Activated CD8-positive, alpha-beta memory T cell treated with anti-CD3 and anti-CD28 coated beads, Interleukin-2, amount 50 U/mL, for 4 hours (primary cell): ENCODE measurements at places on chromosomes 1 and 21.

DNA sequence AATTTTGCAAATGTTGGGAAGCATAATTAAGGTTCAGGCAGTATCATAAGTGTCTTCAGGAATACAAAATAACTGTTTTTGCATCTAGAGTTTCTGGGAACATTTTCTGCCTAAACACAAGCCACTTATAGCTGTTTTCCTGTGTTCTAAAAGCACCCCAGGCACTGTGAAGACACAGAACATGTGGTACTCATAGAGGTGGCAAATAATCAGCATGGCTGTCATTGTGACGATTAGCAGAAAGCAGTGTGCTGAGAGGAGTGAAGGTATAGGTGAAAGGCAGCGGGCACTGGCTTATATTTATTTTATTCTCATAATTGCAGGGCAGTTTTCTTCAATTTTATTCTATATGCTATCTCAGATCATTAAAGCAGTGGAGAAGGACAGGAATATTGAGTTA, 119.6 kb downstream of the LRRC53 start:
- DNase-seq, result no peak

GRCh38 chr1:66402194-66402593, 131.8 kb upstream of the SGIP1 start:
- DNase-seq, result no peak

- no peak for DNase-seq
Observed at GRCh38 chr1:220149742-220150141, 55.8 kb downstream of the IARS2 start.

DNA sequence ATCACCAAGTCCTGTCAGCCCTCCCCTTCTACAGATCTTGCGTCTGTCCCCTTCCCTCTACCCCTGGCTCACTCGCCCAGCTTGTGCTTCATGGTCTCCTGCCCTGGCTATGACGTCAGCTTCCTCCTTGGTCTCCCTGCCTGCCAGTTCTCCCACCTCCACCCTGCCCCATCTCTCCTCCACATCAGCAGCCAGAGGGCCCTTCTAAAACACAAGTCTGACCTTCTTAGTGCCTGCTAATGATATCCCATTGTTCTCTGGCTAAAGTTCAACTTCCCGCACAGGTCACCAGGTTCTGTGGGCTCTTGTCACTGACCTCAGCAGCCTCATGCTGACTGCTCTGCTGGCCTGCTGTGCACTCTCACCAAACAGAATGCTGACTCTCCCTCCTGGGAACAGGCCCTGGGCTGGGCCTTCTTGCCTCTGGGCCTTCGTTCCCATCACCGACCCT, 24.7 kb upstream of the MYCL start:
- no peak for DNase-seq

- DNase-seq, result no peak
Observed at GRCh38 chr1:11158720-11159321, 30.3 kb upstream of the ANGPTL7 start.

DNA sequence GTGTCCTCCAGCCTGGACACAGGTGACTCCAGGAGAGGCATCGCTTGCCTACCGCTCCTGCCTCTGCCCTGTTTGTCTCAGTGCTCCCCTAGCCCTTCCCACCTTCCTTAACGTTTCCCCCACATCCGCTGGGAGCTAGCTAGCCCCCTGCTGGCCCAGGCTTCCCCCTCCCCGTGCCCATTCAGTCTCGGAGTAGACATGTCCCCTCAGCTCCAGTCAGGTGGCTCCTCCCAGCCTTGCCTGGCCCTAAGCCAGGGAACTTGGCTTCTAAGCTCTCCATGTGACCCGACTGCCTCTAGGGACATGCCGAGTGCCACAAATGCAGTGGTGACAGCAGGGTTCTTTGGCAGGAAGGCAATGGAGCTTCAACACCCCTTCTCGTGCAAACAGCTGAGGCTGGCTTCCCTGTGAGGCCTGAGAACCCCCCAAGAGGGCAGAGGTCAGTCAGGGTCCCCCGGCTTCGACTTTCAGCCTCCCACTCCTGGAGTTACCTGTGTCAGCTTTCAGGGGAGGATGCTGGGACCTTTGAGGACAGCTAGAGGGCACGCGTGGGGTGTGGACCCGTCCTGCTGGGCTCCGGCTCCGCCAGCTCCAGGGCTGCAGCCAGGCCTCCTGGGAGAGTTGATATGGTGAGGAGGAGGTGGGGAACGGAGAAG, 16.2 kb downstream of the DRAXIN start:
- DNase-seq, result no peak

DNA sequence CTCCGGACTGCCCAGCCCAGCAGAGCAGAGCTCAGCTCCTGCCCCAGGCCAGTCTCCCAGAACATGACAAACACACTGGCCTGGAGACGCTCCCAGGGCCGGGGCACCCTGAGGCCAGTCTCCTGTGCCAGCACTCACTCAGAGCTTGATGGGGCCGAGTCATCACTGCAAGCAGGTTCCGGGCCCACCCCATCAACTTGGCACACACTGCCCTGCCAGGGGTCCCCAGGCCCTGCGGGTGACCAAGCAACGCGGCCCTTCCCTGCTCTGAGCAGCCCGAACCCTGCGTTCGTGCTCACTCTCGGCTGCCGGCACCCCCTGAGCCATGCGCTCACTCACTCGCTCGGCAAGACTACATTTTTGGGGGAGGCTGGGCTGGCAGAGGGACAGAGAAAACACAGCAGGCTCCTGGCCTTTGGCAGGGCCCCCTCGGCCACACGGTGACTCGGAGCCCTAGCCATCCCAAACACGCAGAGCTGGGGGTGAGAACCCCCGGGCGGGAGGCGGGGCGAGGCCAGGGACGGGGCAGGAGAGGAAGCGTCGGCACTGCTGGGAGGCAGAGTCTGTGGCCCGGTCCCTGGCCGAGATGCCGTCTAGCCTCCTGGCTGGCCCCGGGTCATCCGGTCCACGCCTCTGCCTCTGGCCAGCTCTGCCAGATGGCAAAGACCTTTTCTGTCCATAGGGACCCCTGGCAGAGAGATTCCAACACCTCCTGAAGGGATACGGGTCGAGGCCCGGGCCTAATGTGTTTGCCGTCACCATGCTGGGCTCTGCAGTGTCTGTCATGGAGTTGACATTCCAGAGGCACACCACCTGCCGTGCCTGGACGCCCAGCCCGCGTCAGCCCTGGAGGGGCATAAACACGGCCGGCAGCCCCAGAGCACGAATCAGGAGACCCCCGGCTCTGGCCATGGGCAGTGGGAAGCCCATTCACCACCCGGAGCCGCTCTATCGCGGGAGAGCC, 68.0 kb downstream of the MEGF6 start:
- no peak for DNase-seq

- DNase-seq, result no peak
Observed at GRCh38 chr1:114250683-114251572, 97.3 kb upstream of the SYT6 start.

- no peak for DNase-seq
Observed at GRCh38 chr1:4622821-4623220, 31.6 kb upstream of the AJAP1 start.

- DNase-seq, result no peak
Observed at GRCh38 chr1:173479649-173480048, 2.5 kb downstream of the PRDX6 start.

DNA sequence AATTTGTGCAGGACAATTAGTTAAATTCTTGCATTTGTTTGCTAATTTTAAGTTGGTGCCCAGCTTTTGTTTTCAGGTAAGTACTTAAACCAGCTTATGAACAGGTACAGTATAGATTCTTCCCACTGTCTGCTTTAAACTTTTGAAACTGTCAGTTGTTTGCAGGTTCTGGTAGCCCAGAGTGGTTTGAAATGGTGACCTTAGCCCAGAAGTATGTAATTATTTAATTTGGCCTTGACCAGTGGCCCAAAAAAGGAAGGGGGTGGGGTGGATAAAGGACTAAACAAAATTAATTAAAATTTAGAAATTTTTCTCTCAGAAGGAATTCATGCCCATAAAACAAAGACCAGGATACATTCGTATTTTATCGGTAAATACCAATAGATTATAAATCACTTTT, 69.0 kb downstream of the PTBP2 start:
- DNase-seq, result no peak

DNA sequence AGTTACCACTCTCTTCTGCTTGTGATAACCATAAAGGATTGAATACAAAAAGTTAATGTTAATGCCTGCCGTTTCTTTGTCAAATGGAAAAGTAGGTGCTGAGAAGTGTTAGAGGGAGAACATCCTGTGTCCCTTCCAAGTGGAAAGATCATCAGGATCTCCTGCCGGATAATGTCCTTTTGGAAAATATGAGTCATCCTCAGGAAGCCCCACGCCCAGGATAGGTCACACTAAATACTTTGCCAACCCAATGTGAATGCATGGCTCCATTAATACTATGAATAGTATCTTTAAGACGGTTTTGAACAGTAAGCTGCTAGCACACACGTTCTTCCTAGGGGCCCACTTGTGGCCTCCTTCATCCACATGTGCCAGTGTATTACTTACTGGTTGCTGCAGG, 279.5 kb downstream of the ZNF326 start:
- no peak for DNase-seq

DNA sequence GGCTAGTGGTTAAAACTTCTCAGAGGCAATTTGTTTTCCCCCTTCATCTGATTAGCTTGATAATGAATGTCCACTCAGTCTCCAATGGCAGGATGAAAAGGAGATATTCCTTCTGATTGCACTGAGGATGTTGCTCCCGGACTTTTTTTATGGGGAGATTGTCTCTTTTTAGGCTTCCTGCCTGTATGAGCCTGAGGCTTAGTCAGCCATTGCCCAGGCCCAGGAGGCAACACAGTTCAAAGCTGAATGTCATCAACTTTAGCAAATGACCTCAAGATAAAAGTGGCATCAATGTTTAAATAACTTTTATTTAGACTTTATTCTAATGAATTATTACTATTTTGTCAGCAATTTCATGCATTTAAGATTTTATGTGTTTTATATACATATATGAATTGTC, 162.9 kb upstream of the PTBP2 start:
- DNase-seq, result no peak

DNA sequence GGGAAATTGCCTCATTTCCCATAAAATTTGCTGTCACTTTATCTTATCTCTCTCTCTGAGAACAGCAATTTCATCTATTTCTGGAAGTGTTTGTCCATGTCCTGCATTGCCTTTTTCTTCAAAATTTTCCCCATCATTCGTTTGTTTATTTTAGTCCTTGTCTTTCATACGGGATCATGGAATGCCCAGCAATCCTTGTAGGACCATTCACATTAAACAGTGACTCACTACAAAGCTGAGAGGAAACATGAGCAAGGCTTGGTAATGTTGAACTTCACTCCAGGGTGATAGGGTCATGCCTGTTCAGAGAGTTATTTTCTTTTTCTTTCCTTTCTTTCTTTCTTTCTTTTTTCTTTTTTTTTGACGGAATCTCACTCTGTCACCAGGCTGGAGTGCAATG, 32.2 kb upstream of the HNRNPU start:
- no peak for DNase-seq

DNA sequence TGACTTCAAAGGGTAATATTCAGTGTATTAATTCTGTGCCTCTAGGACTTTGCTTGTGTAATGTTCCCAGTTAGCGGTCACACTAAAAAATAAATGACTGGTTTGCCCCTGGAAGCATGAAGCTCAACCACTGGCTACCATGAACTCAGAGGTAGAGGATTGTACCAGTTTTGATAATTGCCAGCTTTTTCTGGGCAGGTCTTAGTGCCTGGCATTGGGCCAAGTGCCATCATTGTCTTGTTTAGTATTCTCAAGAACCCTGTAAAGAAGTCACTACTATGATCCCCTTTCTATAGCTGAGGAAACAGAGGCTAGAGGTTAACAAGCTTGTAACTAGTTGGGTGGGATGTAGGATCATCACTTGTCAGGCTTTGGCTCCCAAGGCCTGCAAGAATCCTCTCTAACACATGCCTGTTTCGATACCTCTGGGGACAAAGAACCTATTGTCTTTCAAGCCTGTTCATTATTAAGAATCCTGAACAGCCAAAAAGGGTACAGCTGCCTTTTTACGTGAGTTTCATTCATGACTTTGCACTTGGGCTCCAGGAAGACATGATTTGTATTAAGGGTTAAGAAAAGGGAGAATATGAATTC, 121.9 kb upstream of the JUN start:
- DNase-seq, result no peak

DNA sequence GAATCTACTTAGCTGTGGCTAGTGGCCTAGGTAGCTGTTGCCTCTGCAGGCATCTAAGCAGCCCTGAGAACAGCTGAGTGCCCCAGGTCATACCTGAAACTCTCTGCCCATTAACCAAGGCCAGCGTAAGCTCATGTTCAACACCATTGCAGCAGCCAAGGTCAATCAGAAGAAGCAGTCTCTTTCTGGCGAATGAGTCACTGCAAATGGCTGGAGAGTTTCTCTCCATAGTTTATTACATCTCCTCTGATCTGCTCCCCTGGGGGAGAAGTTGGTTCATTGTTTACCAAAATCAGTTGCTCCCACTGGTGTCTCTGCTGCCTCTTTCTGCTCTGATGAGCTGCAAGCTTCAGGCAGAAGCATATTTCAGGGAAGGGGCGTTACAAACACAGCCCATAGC, 6.9 kb upstream of the BCL9 start:
- DNase-seq, result no peak

DNA sequence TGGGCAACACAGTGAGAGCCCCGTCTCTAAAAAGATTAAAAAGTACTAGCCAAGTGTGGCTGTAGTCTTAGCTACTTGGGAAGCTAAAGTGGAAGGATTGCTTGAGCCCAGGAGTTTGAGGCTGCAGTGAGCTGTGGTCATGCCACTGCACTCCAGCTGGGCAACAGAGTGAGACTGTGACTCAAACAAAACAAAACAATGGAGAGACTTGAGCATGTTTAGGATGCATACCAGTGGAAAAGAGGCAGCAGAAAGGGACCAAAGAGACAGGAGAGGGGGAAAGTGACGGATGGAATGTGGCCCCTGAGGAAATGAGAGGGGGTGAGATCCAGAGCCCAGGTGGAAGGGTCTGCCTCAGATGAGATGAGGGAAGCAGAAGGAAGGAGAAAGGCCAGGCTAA, 358.9 kb downstream of the RPS6KC1 start:
- no peak for DNase-seq

DNA sequence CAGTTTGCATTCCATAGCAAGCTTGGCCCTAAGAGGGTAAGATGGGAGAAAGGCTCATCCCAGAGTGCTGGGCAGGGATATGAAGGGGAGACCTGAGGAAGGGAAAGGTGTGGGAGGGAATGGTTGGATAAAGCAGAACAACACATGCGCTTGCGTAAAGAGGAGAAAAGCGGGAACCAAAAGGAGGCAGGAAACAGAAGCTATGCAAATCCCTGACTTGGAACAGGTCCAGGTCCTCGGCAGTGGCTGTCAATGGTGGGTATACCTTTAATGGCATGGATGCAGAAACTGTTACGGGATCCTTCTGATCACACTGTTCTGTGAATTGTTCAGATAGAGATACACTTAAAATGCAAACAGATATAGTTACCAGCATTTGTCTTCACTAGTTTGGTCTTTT, 455.6 kb downstream of the SIPA1L2 start:
- DNase-seq, result no peak

DNA sequence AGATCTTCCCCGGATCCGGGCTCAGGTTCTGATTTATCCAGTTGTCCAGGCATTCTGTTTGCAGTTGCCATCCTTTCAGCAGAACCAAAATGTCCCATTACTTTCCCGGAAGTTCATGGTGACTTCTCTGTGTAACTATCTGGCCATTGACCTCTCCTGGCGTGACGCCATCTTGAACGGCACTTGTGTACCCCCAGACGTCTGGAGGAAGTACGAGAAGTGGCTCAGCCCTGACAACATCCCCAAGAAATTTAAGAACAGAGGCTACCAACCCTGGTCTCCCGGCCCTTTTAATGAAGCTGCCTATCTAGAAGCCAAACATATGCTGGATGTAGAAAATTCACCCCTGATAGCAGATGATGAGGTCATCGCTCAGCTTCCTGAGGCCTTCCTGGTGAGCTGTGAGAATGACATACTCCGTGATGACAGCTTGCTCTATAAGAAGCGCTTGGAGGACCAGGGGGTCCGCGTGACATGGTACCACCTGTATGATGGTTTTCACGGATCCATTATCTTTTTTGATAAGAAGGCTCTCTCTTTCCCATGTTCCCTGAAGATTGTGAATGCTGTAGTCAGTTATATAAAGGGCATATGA, 22.4 kb downstream of the AADACL4 start:
- DNase-seq, result no peak
